Spinal cord (tissue), 10 donors: ENCODE measurements at places on chromosomes 2 and 18.

- DNase-seq: no peak
Measured at GRCh38 chr2:127342101-127342500, 45.7 kb downstream of the MAP3K2 start.

DNA sequence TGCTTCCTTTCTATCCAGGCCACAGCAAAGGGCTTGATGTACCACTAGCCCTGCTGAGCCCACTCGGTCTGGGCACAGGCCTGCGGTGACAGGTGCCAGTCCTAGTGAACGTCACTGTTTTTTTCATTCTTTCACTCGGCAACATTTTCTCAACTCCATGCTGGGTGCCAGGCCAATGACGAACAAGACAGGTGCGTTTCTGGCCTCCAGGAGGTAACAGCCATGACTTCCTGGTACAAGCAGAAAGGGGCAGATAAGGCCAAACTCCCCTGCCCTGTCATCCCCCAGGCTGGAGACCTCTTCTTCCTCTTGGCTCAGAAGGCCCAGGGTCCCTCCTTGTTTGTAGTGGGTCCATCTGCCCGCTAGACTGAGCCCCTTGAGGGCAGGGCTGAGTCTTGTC, 55.7 kb upstream of the OTOF start:
- no peak for DNase-seq

- no peak for DNase-seq
Measured at GRCh38 chr2:186442885-186443284, 43.2 kb upstream of the ZC3H15 start.

DNA sequence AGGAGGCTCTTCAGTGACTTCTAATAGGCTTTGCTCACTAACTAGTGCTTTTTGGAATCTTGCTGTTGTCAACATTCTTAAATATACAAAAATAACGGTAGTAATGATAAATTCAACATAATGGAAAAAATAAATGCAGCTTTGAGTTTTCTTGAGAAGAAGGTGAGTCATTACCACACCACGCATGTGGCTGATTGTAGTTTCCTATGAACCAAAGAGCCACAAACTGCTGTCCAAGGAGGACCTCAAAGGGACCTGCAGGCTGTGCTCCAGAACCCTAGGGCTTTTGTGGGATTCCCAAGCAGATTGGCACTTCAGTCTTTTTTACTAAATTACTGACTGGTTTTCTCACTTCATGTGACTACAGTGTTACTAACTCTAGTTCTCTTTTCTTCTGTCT, 66.7 kb downstream of the TPGS2 start:
- DNase-seq: no peak

DNA sequence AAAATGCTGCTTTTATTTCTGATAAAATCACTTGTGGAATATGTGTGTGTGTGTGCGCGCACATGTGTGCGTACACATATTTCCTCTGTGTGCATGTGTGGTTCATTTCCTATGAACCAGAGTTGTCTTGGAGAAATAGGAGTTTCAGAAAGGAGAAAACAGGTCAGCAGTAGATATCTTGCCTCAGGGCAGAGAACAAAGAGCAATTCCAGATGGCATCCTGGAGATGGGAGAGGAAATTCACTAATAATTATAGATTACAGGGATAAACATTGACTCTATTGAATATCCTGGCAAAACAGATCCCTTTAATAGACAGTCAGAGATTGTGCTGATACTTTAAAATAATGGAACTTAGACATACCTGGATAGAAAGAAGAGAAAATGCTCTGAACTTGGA, 298.0 kb downstream of the TRIB2 start:
- no peak for DNase-seq

GRCh38 chr2:127698553-127699355, 2.5 kb upstream of the SFT2D3 start:
- no peak for DNase-seq

DNA sequence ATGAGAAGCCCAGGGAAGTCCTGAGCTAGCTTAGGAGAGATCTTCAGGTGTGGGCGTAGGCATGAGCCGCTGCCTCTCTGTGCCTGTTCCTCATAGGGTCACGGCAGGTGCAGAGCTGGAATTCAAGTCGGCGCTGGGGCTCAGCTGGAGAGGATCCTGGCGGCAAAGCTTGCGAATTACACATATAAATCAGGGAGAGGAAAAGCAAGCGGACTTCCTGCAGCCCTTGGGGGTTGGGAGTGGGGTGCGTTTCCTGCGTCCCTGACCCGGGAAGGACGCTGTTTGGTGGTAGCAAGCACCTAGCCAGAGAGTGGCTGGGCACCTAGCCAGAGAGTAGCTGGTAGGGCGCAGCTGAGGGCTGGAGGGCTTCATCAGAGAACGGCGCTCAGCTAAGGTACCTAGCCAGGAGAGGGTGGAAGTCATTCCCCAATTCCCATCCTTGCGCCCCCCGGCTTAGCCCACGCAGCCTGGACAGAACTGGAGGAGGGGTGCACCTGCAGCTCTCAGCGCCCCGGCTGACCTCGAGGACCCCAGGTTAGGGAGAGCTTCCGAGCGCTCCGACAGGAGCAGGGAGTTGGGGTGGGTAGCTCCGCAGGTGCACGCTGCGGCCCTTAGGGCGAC, 459 bp upstream of the EFR3B start:
- DNase-seq: no peak

GRCh38 chr2:47737191-47737975, 45.6 kb upstream of the MSH6 start:
- no peak for DNase-seq

DNA sequence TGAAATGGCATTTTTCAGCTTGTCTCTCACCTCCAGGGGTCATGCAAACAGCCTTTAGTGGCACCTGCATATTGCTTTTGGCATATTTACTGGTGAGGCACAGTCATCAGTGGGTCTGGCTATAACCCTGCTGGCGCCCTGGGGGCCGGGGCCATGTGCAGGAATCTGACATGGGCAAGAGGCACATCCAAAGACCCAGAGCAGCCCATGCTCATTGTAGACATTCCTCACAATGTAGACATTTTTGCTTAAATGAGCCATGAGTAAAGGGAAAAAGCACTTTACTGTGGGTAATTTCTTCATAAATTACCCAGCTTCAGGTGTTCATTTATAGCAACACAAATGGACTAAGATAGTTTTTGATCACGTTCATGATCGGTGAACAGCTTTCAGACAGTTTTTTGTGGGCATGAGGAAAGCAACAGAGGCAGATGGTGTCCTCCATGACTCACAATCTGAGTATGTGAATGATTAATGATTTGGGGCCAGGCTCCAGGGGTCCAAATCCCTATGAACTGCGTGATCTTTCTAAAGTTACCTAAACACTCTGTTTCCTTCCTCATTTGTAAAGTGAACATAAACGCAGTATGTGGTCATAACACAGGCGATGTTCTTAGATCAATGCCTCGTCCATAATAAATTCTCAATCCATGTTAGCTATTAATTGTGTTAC, 85.8 kb downstream of the LIPG start:
- no peak for DNase-seq

DNA sequence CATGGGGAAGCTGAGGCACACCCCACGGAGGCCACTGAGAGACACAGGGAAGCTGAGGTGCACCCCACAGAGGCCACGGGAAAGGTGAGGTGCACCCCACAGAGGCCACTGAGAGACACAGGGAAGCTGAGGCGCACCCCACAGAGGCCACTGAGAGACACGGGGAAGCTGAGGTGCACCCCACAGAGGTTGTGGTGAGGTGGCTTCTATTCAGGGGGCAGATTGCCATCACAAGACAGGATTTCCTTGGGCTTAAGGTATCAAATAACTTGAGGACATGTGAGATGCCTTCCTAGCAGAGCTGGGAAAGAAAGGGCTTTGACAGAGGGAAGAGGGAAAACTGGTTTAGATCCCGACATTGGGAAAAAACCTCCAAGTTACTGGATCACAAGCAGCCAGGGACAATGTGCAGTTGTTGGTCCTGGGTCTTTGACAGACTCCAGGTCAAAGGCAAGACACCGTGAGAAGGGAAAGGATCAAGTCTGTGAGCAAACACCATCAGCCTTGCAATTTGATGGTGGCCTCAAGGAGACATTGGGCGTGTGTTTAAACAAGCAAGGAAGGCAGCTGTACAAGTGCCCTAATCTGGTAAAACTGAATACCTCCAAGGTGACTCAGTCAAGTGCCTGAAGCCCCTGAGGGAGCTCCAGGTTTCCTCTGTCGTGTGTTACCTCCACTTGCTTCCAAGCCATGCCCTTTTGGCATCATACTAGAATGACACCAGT, 133.2 kb upstream of the EPAS1 start:
- DNase-seq: no peak

DNA sequence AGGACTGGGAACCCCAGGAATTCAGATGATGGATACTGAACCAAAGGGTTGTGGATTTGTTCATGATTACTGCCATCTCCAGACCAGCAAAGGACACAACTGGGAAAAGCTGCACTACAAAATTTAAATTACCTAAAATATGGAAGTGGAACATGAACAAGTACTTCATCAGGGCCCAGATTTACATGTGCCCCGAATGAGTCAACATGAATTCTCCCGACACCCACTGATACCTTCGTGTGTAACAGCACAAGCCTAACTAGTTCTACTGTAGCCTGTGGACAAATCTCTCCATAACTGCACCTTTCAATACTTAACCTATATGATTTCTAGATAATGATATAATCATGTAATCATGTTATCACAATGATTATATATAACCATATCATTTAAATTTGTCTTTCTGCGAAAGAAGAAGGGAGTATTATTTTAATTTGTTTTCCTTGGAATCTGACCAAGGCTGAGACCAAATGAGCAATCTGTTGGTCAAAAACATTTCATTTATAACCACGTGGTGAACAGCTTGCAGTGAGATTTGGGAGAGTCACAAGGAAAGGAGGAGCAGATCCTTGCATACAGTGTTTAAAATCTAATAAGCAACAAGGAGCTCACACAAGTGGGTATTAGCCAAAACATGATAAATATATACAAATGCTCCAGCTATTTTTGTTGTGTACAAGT, 70.5 kb downstream of the CACNB4 start:
- peak; percentile 37 for DNase-seq

DNA sequence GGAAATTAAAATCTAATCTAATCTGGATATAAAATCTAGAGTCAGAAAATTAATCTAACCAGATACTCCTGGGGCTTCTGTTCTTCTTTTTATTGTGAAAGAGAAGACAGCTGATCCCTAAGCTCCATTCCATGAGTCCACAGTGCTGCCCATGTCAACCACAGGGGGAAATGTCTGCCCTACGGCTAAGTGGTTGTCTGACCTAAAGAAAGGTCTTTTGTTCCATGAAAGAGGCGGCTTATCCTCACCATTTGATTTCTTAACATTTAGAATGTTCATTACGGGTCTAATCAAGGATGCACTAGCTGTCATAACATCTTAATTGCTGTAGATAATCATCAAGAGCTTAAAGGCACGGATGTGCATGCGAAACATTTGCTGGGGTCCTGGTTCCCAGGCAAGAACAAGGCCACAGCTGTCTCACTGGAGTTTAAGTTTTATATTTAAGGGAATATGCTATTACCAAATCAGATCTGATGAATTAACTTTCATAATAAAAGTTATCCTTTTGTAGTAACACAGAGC, 162.6 kb downstream of the PAX3 start:
- DNase-seq: no peak

DNA sequence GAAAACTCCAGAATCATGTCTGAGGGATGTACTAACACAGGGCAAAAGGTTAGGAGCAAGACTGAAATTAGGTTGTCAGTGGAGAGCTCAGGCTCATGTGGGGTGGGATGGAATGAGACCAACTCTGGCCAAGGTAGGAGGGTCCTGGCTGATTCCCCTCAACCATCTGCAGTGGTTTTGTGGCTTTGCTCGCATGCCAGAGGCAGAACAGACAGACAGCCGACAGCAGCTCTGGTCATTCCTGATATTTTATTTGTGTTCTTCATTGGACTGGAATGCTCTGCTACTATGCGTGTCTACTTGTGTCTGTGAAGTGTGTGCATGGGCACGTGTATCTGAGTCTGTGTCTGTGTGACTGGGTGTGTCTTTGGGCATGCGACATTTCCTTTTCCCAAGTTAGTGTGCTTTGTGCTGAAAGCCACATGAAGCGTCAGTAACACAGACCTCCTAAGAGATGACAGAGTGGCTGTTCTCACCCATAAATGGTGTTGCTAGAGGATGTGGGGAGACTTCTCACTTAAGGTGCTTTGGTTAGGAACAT, 239.5 kb downstream of the CNTNAP5 start:
- no peak for DNase-seq

GRCh38 chr2:144671695-144672455, 152.0 kb upstream of the ZEB2 start:
- DNase-seq: no peak

DNA sequence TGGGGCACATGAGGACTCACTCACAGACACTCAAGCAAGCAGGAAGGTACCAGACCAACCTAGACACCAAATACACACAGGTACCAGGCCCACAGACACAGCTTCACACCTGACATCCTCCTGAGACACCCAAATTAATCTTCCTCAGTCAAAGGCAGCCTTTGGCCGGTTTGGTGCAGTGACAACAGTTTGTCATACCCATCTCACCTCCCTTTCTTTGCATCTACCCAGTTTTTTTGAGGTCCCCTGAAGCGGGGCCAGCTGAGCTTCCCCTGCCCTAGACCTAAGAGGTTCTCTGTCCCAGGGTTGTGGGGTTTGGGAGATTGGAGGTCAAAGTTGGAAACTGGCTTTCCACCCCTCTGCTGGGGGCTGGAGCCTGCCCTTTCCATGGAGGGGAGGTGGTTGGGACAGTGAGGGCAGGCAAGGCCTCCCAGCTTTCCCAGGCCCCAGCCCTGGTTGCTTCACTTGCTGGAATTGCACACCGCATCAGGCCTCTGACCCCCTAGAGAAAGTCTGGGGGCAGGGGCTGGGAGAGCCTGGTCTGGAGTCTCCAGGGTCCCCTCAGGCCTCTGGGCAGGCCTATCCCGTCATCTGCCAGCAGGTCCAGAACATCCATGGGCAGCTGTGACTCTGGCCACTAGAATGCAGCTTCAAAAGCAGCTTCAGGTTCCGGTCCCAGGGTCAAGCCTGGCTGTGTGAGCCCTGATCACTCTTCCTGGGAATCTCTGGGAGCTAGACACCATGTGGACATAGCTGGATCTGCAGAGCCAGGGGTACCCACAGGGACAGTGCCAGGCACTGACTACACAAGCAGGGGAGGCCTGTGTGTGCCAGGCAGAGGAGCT, 12.5 kb upstream of the TEX261 start:
- DNase-seq: no peak

DNA sequence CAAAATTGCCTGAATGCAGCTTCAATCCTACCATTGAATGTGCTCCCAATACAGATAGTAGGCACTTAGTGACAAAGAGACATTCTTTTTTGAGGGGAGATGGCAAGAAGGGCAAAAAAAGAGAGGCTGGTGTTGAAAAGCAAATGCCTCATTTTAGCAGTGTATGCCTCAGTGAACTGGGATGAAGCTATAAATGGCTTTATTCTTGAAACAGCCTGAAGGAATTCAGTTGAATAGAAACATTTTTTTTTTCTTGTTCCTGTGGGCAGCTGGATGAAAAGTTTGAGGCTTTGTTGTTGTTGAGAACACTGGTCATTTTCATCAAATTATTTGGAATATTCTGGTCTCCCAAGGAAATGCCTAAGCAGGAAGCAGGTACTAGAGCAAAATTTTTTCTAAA, 228.9 kb downstream of the RNF144A start:
- DNase-seq: no peak

DNA sequence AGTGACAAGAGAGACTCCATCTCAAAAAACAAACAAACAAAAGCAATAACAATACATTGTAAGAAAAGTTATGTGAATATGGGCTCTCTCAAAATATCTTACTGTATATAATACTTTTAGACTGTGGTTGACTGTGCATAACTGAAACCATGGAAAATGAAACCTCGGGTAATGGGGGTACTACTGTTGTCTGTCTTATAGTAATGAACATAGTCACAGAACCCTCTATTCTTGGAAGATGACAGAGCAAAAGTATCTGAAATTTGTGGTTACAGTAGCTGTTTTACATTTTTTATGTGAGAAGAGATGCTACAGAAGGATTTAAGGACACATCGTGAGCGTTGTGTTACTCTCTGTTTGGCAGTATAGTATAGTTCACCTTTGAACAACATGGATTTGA, 60.5 kb downstream of the MAP4K4 start:
- no peak for DNase-seq
